ENCODE measurements at places on chromosomes 4 and X. TPM values are rescaled to one million over a fixed set of nuclear protein-coding genes. Genes with fewer than 3 reads are reported as not detected.

SLC38A5 gene
- 5.0 TPM for total RNA-seq

XKRX gene
- total RNA-seq, result not detected

RHOXF2 gene
- not detected for total RNA-seq

CDS1 gene
- 0.21 TPM for total RNA-seq

GYPE gene
- 0.74 TPM for total RNA-seq

SPANXN4 gene
- total RNA-seq, result not detected

ADAM29 gene
- not detected for total RNA-seq

TMSB15B gene
- total RNA-seq, result 1.0 TPM

MAGEC2 gene
- total RNA-seq, result not detected

ANXA3 gene
- total RNA-seq, result 59.2 TPM

FAM47A gene
- total RNA-seq, result not detected

ARHGAP36 gene
- total RNA-seq, result 0.32 TPM

GLRA2 gene
- not detected for total RNA-seq

DOK7 gene
- total RNA-seq, result 21.5 TPM

RTL5 gene
- total RNA-seq, result 2.7 TPM

SORCS2 gene
- total RNA-seq, result 2.4 TPM

MAGEB1 gene
- total RNA-seq, result not detected

DAPP1 gene
- 0.89 TPM for total RNA-seq

XK gene
- total RNA-seq, result 4.4 TPM

NOX1 gene
- total RNA-seq, result not detected

BEX2 gene
- total RNA-seq, result 18.6 TPM

CSAG3 gene
- not detected for total RNA-seq

CHM gene
- 17.5 TPM for total RNA-seq

POU4F2 gene
- total RNA-seq, result not detected

PDE6B gene
- 5.2 TPM for total RNA-seq

JCHAIN gene
- total RNA-seq, result 12.0 TPM

SATL1 gene
- 0.10 TPM for total RNA-seq

RXFP1 gene
- total RNA-seq, result not detected

ACOX3 gene
- 32.8 TPM for total RNA-seq

NAP1L2 gene
- 7.7 TPM for total RNA-seq

CCDC160 gene
- total RNA-seq, result not detected

TMEM187 gene
- total RNA-seq, result 7.7 TPM

SNX12 gene
- 57.3 TPM for total RNA-seq

TCP11X2 gene
- not detected for total RNA-seq

ERAS gene
- total RNA-seq, result not detected

PDE5A gene
- 7.6 TPM for total RNA-seq

ARMCX1 gene
- total RNA-seq, result 29.3 TPM

APBB2 gene
- 53.0 TPM for total RNA-seq

NDP gene
- total RNA-seq, result not detected

TMEM156 gene
- not detected for total RNA-seq

RNF128 gene
- 1.1 TPM for total RNA-seq

EPHA5 gene
- total RNA-seq, result 5.1 TPM
